Esophagus mucosa (tissue), 1 donor: ENCODE measurements at places on chromosomes 12 and 14. TPM values are rescaled to one million over a fixed set of nuclear protein-coding genes. Genes with fewer than 3 reads are reported as not detected.

DNA sequence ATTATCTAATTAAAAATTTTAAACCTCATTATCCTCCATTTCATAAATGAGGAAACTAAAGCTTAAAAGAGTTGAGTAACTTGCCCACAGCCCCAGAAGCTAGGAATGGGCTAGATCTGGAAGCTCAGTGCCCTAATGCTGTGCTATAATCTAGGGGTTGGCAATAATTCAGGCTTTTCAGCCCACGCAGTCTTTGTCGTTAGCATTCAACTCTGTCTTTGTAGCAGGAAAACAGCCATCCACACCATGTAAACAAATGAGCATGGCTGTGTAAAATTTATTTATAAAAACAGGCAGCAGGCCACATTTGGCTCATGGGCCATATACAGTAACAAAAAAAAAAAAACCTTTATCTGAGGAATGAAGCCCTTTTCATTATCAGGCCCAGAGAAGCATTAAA is 92.4 kb upstream of the OVCH1 start:
- ATAC-seq, result no peak

The WDHD1 gene
- total RNA-seq, result 8.7 TPM

DNA sequence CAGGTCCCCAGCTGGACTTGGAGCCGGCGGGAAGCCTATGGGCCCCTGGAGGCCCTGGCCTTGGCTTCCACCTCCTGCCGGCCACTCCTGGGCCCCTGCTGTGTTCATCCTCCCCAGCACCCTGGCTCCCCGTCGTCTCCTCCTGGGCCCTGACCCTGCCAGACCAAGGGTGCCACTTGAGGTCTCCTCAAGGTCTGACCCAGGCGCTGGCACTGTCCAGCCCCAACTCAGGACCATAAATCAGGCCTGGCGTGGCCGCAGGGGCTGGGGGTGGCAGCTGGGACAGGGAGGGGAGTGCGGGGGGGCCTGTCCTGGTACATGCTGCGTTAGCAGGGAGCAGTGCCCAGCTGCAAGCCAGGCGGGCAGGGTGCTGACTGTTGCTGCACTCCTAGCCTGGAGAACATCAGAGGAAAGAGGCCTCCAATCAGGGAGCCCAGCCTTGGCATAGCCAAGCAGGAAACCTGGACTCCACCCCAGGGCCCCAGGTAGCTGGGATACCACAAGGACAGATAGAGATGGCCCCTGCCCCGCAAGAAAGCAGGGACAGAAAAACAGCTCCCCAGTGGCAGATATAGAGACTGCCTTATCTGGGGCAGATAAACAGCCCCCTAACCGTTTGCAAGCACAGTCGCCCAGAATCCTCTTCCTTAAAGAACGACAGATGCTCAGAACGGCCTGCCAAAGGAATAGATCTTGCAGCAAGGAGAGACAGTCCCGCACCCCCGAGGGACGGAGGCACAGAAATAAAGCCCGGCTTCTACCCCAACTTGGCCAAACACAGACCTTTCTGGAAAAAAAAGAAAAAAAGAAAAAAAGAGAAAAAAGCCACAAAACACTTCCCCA is 6.5 kb upstream of the ATG101 start:
- ATAC-seq, result no peak

The IL26 gene
- total RNA-seq, result not detected

DNA sequence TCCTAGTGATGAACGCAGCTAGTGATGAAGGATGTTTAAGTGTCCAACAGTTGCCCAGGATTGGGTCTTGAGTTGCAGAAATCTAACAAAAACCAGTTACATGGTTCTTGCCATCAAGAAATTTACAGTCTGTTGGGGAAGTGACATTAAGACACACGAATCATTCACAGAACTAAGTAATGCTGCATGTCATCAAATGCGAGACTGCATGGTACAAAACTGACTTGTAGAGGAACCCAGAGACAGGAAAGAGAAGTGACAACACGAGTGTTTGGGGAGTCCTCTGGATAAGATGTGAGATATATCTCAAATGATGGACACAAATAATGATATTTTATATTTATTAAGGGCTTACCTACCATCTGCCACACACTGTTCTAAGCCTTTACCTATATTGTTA is 6.1 kb upstream of the SYNE3 start:
- ATAC-seq, result no peak

DNA sequence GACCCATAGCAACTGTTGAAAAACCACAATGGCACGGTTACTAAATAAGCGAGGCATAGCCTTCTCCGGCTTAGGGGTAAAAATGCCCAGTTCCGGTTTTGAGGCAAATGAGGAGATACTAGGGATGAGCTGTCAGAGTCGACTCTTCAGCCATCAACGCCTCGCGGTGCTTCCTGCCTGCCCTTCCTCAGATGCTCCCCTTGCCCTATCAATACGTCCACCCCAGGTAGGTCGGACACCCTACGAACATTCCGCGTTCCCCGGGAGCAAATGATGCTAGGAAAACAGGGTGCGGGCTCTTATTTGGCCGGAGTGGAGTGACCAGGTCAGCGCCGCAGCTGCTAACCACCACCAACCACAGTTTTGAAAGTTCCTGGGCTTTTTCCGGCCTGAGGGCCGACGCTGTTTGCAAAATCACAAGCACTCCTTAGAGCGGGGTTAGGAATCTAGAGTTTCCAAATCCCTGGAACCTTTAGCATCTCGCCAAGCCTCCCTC is 1.2 kb downstream of the SRSF9 start:
- peak; percentile 2 for ATAC-seq

The ABCC9 gene
- 3.0 TPM for total RNA-seq

The SPRYD3 gene
- total RNA-seq, result 29.3 TPM

The PGF gene
- total RNA-seq, result 4.1 TPM

The PTPRR gene
- not detected for total RNA-seq

DNA sequence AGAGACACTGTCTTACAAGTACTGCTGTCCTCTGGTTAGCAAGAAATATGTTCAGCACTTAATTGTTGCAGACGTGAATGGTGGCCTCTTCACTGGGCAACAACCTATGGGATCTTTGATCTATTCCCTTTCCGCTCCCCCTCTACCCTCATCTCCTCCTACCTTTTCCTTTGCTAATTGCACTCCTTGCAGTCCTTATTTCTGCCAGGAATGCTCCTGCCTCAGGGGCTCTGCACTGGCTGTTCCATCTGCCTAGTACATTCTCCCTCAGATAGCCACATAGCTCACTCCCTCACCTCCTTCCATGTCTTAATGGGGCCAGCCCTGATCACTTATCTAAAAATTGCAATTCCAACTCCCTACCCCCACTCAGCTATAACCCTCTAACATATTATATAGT is 4.5 kb upstream of the NFYB start:
- ATAC-seq, result no peak

GRCh38 chr12:124675881-124676713 is 108.7 kb upstream of the NCOR2 start:
- ATAC-seq, result no peak
